Aorta (tissue), 5 donors: ENCODE measurements at places on chromosomes 7 and 10. TPM values are rescaled to one million over a fixed set of nuclear protein-coding genes. Genes with fewer than 3 reads are reported as not detected.

DNA sequence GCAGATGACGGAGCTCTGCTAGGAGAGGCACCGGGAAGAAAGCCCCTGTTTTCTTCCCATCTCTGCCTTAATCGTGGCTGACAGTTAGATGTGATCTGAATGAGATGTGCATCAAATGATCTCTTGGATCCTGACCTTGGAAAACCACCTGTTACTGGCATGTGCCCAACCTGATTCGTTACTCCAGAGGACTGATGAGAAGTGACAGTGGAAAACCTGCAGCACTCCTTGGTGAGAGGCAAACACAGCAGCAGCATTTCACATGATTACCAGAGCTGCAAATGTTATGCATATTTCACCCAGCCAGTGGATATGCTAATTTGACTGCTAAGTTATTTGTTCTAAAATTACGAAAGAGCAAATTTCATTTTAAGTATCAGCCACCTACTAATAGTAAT, 95.3 kb downstream of the PTPRN2 start:
- no peak for DNase-seq

DNA sequence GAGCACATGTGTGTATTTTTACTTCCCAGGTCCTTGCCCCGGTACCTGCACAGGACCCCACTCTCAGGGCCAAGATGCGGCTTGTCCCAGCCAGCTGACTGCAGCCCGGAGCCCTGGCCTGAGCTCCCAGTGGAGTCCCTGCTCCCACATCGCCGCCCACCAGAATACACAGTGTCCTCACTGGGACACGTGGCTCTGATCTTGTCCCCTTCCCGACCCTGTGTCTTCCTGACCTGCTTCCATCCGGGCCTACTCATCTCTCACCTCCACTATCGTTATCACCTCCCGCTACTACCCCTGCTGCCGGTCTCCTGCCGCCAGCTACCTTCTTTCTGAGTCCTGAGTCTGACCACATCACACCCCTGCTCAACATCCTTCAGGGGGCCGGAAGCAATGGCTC, 146.3 kb upstream of the CHST15 start:
- peak; percentile 48 for DNase-seq

GRCh38 chr10:114458955-114459354, 54.7 kb upstream of the AFAP1L2 start:
- DNase-seq: no peak

DNA sequence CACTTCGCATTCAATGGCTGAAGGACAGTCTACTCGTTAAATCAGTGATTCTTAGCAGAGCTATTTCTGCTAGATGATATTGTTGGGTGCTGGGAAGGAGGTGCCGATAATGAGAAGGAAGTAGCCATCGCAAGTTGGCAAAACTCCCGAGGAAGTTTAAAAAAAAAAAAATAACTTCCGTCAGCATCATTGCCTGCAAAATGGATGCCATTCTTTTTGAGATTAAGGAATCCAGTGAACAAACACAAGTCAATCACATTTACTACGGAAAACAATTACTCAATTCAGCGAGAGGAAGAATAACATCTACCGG, 74.4 kb upstream of the SFMBT2 start:
- no peak for DNase-seq

GRCh38 chr10:62819141-62819920, 3.2 kb upstream of the EGR2 start:
- no peak for DNase-seq

GRCh38 chr7:65722361-65722792, 150.5 kb upstream of the VKORC1L1 start:
- peak; percentile 52 for DNase-seq

- no peak for DNase-seq
Observed at GRCh38 chr10:63260860-63261251, 127.7 kb downstream of the NRBF2 start.

GRCh38 chr7:3371601-3372000, 70.5 kb downstream of the SDK1 start:
- DNase-seq: no peak

DNA sequence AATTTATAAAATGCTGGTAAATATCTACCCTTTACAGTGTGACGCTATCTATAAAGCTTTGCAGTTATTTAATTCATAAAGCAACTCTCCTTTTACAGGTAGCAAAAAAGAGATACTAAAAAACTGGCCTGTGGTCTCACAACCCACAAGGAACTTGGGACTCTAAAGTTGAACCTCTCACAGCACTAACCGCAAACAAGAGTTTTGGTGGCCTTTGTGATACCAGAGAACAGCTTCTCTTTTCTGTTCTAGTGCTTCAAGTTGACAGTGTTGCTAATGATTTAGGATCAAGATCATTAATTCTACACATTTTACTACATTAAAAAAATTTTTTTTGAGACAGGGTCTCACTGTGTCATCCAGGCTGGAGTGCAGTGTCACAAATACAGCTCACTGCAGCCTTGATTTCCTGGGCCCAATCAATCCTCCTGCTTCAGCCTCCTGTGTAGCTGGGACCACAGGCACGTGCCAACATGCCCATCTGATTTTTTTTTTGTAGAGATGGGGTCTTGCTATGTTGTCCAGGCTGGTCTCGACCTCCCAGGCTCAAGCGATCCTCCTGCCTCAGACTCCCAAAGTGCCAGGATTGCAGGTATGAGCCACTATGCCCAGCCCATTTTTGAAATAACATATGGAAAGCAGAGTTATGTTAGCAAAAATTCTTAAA, 56.0 kb upstream of the ST8SIA6 start:
- DNase-seq: no peak

DNA sequence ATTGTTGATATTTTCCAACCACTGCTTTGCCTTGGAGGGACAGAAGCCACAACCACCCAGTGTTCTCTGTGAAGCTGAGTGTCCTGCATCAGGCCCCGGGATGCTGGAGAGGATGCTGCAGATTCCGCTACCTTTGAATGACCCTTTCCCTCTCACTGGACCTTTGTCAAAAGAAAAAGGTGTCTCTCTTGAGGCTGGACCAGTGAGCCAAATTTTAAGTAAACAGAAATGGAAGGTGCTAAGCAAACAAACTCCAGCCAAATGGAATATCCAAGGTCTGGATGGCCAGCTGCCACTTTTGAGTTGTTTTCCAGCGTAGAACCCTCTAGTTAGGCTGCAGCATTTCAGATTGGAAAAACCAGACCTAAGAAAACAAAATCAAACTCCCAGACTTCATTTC, 145.5 kb downstream of the TRIL start:
- DNase-seq: no peak

- DNase-seq: no peak
Observed at GRCh38 chr10:116418389-116418788, 9.3 kb upstream of the PNLIPRP3 start.

- DNase-seq: no peak
Observed at GRCh38 chr7:41046221-41046761, 656.6 kb downstream of the INHBA start.

DNA sequence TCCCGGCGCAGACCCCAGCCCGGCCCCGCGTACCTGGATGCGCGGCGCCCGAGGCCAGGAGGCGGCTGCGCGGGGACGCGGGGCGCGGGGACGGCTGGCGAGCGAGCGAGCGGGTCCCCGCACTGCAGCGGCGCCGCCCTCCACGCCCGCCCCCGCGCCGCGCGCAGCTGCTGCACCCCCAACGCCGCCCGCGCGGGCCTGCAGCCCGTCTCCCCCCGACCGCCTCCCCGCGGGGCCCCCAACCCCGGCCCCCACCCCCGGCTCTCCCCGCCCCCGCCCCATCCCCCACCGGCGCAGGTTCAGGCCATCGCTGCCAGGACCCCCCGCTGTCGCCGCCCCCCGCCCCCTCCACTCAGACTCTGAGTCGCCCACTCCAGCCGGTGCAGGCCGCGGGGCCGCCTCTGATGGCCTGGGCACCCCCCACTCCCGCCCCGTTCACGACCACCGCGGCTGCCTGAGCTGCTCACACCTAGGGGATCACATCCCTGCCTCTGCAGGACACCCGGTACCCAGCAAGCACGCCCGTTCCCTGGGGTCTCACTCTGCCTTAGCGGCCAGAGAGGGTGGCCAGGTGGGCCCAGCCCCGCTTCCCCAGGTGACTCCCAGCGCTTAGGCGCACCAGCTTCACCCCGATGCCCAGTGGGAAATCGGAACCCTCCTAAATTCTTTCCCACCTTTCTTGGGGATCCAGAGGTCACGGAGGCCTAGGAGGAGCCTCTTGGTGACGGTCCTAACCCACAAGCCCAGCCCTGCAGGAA, 13.9 kb upstream of the DNAAF5 start:
- DNase-seq: no peak

DNA sequence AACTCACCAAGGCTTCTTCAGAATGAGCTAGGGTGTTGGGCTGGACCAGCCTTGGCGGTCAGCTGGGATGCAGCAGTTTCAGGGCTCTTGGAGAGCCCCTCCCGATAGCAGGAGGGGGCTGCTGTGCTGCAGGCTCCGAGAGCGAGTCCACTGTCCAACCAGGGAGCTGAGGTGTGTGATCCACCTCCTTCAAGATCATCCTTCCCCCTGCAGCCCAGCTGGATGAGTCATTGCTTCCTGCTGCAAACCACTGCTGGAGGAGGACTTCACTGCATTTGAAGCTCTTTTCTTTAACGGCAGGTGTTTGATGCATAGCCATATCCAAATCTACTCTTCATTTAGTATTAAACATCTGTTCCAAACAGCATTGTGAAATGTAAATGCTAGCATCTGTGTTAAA, 54.2 kb upstream of the EBF3 start:
- DNase-seq: no peak

DNA sequence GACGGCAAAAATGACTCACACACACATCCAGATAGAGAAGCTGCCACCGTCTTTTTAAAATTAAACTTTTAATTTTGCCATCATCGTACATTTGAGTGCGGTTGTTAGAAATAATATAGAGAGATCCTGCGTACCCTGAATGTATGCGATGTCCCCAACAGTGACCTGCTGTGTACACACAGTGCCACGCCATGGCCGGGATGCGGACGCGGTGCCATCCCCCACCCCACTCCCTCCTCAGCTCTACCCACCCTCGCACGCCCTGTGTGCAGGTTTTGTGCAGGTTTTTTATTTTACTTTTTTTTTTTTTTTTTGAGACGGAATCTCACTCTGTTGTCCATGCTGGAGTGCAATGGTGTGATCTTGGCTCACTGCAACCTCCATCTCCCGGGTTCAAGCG, 58.7 kb upstream of the PDGFA start:
- no peak for DNase-seq

GRCh38 chr7:150363370-150363769, 5.3 kb upstream of the REPIN1 start:
- no peak for DNase-seq

GRCh38 chr7:401495-401894, 111.5 kb downstream of the FOXL3 start:
- DNase-seq: peak; percentile 35

DNA sequence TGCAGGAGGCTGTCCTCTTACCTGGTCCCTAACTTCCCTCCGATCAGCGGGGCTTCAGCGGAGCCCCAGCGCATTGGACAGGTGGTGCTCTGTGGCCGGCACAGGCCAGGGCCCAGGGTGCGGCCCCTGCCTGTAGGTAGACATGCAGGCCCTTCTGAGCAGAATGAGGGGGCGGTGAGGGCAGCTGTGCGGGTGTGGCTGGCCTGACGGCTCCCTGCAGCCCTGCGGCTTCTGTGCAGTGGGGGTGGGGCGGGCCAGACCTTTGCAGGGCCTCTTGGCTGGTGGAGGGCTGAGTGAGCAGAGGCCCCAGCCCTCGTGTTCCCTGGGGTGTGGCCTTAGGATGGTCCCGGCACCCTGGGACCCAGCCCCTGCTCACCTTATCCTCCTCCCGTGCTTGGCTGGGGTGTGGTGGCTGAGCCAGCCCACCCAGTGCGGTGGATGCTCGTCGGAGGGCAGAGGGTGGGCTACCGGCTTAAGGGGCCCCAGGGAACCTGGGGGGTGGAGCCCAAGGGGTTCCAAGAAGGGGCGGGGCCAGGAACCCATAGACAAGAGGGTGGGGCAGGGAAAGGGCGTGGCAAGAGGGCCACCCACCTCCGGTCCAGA, 175.2 kb upstream of the TNRC18 start:
- DNase-seq: no peak

- no peak for DNase-seq
Observed at GRCh38 chr10:19767876-19768275, 48.4 kb upstream of the PLXDC2 start.

- no peak for DNase-seq
Observed at GRCh38 chr7:141567432-141567831, 16.2 kb downstream of the AGK start.

DNA sequence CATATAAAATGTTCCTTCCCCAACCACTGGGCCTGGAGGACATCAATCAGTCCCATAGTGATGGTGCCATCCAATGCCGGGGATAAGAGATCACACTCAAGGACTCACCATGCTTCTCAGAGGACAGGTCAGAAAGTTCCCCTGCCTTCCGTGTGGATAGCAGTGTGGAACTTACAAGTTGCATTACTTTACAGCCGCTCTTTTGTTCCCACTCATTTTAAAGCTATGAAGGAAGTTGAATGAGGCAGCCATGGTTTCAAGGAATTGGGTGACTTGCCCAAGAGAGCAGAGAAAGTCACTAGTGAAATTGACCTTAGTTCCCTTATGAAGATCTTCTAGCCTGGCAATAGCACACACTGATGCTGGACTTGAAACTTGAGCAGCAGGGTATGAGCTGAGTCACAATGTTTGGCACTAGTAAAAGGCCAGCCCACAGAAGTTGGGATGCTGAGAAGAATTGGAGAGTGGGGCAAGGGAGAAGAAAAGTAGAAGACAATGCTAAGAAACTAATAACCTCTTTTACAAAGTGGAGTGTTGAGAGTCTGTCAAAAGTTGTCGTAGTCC, 78.7 kb downstream of the CXCL12 start:
- DNase-seq: no peak

- DNase-seq: no peak
Observed at GRCh38 chr10:49329146-49329505, 30.2 kb downstream of the C10orf71 start.

ADCYAP1R1 gene
- total RNA-seq: 1.1 TPM

ATG9B gene
- not detected for total RNA-seq

CFTR gene
- total RNA-seq: 0.29 TPM

ZNF655 gene
- total RNA-seq: 93.1 TPM

LIPM gene
- total RNA-seq: not detected

KIF20B gene
- total RNA-seq: 6.2 TPM

ITPRID1 gene
- total RNA-seq: not detected

ADIRF gene
- 520 TPM for total RNA-seq

MKX gene
- 6.6 TPM for total RNA-seq

FRAT1 gene
- total RNA-seq: 2.4 TPM

RSPH10B gene
- total RNA-seq: not detected

GPER1 gene
- total RNA-seq: 4.5 TPM

PRSS37 gene
- not detected for total RNA-seq

CCDC126 gene
- 10.8 TPM for total RNA-seq
